Prostate gland (tissue), 2 donors: ENCODE measurements at places on chromosomes 4 and X. TPM values are rescaled to one million over a fixed set of nuclear protein-coding genes. Genes with fewer than 3 reads are reported as not detected.

DNA sequence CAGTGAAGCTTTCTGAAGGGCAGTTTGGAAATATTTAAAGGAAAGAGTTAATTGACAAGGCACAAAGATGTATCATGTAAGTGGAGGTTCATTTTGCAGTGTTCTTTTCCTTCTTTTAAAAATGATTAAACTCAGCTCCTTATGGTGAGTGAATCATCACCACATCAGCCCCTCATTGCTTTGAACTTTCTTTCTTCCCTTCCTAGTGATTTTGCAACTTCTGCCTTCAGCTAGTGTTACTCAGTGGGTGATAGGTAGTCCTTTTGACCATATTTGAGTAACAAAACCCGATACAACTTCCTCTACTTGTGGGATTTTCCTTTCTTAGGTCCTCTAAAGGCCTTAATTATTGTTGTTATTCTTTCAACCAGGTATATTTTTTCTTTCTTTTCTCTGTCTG, 8.2 kb downstream of the ZCCHC4 start:
- H3K36me3 ChIP-seq, result no peaks in the 10 kb centered on the region
- H3K4me1 ChIP-seq, result no peaks in the 10 kb centered on the region
- no peaks in the 10 kb centered on the region for H3K27me3 ChIP-seq
- DNase-seq, result no peak

- no peak overlapping the region for H3K4me3 ChIP-seq
- no peak overlapping the region for H3K27ac ChIP-seq
- no peaks in the 10 kb centered on the region for H3K36me3 ChIP-seq
- no peaks in the 10 kb centered on the region for H3K4me1 ChIP-seq
These were observed 157.1 kb downstream of the CDS1 start for GRCh38 chr4:84740057-84740456.

- no peak overlapping the region for H3K27ac ChIP-seq
- H3K4me3 ChIP-seq, result no peak overlapping the region
- no peaks in the 10 kb centered on the region for H3K4me1 ChIP-seq
- DNase-seq, result peak; percentile 28
These were observed 634.2 kb upstream of the FAT1 start for GRCh38 chr4:187357821-187358220.

DNA sequence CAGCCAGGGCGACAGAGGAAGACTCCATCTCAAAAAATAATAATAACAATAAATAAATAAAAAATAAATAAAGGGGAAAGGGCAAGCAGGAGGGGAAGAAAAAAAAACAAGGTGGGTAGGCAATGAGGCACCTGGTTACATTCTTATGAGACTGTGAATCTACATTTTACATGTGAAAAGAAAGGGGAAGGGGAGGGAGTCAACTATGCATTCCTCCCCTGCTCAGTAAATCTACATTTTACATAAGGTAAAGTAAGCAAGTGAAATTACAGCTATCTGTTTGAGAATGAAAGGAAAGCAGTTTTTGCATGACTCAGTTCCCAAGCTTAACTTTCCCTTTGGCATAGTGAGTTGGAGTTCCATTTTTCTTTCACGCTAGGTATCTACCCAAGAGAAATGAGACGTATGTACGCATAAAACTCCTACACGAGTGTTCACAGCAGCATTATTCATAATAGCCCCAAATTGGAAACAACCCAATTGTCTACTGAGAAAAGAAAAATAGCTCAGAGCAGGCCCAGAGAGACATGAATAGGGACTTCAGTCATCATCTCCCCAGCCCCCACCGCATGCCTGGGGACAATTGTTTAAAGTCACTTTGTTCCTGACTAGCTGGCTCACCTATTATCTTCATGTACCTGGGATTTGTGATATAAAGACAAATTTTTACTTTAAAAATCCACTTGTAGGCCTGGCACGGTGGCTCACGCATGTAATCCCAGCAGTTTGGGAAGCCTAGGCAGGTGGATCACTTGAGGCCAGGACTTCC, 52.4 kb downstream of the DDX3X start:
- H3K4me1 ChIP-seq, result no peaks in the 10 kb centered on the region
- H3K4me3 ChIP-seq, result no peak overlapping the region
- no peaks in the 10 kb centered on the region for H3K27me3 ChIP-seq
- H3K36me3 ChIP-seq, result no peaks in the 10 kb centered on the region
- H3K27ac ChIP-seq, result no peak overlapping the region

The GUCY2F gene
- total RNA-seq, result not detected
